Gastroesophageal sphincter (tissue), 4 donors: ENCODE measurements at places on chromosomes 11 and 22. TPM values are rescaled to one million over a fixed set of nuclear protein-coding genes. Genes with fewer than 3 reads are reported as not detected.

Gene MAJIN
- total RNA-seq = not detected

Gene LMNTD2
- total RNA-seq = 1.1 TPM

Gene SLC25A17
- total RNA-seq = 14.8 TPM

Gene VSIG10L2
- not detected for total RNA-seq

Gene MS4A14
- total RNA-seq = 2.4 TPM

Gene MS4A12
- total RNA-seq = not detected

- ATAC-seq = no peak
Measured at GRCh38 chr11:127308291-127308690, 307.7 kb upstream of the KIRREL3 start.

DNA sequence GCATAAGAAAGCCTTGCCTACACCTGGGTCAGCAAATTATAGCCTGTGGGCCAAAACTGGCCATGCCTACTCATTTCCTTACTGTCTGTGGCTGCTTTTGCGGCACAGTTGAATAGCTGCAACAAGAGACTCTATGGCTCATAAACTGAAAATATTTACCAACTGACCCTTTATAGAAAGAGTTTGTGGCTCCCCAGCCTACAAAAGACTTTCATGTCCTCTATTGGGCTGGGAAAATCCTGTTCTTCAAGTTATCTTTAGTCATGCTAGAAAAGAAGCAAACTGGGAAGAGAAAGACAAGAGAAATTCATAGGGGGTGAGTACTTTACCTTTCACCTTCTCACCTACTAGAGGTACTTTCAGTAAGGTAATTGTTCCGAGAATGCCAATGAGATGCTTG lies 175.1 kb downstream of the SWAP70 start:
- no peak for ATAC-seq

GRCh38 chr11:106088896-106089295 lies 11.4 kb downstream of the AASDHPPT start:
- no peak for ATAC-seq

- ATAC-seq = no peak
Measured at GRCh38 chr11:33906484-33907186, 14.8 kb upstream of the LMO2 start.

- ATAC-seq = no peak
Measured at GRCh38 chr22:46974077-46974476, 211.6 kb downstream of the TBC1D22A start.

DNA sequence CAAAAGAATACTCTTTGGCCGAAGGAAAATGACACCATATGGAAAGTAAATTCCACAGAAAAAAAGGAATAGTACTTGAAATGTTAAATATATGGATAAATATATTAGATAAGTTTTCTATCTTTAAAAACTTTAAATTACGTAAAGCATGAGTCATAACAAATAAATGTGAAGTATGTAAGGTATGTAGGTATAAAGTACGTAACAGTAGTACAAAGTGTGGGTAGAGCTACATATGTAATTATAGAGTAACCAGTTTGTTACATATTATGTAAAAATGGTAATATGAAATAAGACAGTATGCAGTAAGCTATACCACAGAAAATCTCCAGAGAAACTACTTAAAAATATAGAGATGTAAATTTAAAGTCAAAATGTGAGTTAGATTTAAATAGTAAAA lies 582.3 kb upstream of the CHORDC1 start:
- no peak for ATAC-seq

GRCh38 chr11:115256397-115257197 lies 247.6 kb downstream of the CADM1 start:
- ATAC-seq = no peak

GRCh38 chr22:45991098-45991497 lies 14.1 kb upstream of the WNT7B start:
- no peak for ATAC-seq

- no peak for ATAC-seq
Measured at GRCh38 chr11:18280438-18281045, 14.5 kb downstream of the SAA1 start.

GRCh38 chr22:38167988-38168407 lies 13.6 kb downstream of the PLA2G6 start:
- ATAC-seq = peak; percentile 18

DNA sequence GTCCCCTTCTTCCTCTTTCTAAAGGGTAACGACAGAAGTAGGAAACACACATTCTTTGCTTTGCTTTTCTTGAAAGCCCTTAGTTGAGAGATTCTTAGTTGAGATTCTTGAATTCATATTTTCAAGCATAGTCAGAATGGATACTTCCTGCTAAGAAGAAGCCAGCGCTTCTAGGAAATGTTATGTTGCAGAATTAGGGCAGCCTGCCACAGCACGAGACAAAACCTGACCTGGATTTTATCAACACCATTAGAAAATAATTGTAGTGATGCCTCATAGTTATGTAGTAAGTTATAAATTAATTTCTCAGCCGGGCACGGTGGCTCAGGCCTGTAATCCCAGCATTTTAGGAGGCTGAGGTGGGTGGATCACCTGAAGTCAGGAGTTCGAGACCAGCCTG lies 37.9 kb upstream of the NUP160 start:
- peak; percentile 58 for ATAC-seq

DNA sequence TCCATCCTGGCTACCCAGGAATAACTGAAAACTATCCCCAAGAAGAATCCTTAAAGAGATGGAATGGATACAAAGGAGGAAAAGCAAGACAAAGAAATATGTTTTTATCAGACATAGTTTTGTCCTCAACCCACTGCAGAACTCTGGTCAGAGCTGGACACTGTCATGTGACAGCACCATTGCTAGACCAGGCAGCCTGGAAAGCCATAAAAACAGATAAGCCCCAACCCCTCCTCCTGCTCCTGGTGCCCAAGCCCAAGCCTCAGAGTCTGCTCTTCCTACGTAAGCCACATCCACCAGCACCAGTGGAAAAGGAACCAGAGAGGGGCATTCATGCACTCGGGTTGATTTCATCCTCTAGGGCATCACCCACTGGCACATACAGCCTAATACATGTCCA lies 116.9 kb downstream of the TRIM29 start:
- no peak for ATAC-seq

- peak; percentile 68 for ATAC-seq
Measured at GRCh38 chr11:11931461-11932055, 76.9 kb downstream of the DKK3 start.

GRCh38 chr11:47784785-47785381 lies 17.7 kb upstream of the FNBP4 start:
- ATAC-seq = no peak

GRCh38 chr22:50672471-50673230 lies at the start of gene SHANK3:
SHANK3 (plus strand) TSS chr22:50672823.
- ATAC-seq = peak; percentile 81

GRCh38 chr22:40325315-40325714 lies 21.0 kb upstream of the ADSL start:
- ATAC-seq = no peak

DNA sequence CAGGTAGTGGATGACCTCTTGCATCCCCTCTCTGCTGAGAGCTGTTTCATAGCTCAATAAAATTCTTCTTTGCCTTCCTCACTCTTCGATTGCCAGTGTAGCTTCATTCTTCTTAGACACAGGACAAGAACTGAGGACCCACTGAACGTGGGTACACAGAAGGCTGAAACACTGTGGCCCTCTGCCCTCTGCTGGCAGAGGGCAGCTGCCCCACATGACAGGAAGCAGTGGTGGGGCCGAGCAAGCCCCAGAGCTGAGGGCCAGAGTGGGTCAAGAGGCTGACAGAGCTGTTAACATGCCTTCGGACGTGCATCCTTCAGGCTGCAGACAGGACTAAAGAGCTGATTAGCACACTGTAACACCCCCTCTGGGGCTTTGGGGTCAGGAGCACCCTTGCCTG lies 15.6 kb downstream of the SMC1B start:
- no peak for ATAC-seq

GRCh38 chr11:12853652-12854296 lies 155.3 kb upstream of the RASSF10 start:
- ATAC-seq = peak; percentile 61

GRCh38 chr11:86637988-86638387 lies 34.4 kb downstream of the ME3 start:
- no peak for ATAC-seq

DNA sequence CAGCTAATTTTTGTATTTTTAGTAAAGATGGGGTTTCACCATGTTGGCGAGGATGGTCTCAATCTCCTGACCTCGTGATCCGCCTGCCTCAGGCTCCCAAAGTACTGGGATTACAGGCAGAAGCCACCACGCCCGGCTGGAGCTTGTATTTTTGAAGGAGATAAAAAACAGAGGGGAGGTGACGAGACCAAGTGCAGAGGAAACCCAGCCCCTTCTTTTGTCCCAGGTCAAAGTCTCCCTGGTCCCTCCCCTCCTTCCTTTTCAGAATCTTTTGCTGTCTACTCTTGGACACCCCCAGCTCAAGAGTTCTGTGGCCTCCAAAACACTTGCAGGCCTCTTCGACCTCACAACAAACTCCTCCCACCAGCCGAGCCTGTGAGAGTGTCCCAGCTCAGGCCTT lies 12.2 kb upstream of the TMEM184B start:
- ATAC-seq = no peak

DNA sequence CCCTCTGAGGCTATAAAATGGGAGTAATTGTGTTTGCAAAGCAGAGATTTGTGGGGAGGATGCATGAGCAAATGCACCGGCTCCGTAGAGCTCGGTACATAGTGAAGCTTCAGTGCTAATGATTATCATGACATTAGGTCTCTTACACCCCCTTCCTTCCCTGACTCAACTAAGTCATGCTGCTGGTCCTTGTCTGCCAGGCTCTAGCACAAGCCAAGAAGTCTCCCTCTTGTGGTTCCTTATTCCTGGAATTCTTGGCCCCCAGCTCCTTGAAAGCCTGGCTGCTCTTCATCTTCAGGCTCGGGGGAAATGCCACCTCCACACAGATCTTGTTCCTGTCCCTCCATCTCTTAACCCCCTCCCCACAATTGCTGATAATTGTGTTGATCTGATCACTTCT lies 45.7 kb upstream of the SYT13 start:
- no peak for ATAC-seq

GRCh38 chr22:33917744-33918406 lies 2.4 kb downstream of the LARGE1 start:
- no peak for ATAC-seq

DNA sequence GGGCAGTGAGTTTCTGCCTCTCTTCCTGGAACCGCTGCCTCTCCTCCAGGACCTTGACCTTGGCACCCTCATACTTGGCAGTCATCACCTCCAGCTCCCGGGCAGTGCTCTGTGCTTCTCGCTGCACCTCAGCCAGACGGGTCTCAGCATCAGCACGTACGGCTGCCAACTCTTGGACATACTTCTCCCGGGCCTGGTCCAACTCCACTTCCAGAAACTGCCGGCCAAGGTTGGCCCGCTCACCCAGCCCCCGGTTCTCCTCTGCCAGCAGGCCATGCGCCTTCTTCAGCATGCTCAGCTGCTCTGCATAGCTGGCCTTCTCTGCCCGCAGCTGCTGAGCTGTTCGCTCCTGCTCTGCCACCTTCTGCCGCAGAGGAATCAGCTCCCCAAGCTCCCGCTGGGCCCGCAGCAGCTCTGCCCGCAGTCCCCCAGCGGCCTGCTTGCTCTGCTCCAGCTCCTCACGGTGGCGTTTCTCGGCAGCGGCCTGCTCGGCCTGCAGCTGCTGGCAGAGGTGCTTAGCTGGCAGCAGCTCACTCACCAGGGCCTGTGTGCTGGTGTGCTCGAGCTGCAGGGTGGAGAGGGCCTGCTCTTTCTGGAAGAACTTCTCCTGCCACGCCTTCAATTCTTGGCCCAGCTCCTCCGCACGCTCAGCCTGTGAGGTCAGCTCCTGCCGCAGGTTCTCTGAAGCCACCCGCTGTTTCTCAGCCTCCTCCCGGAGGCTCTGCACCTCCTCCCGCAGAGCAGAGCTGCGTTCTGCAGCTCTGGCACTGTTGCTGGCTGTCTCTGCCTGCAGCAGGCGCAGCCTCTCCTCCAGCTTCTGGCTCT lies 14.4 kb downstream of the IL18BP start:
- peak; percentile 82 for ATAC-seq

GRCh38 chr22:48827904-48828555 lies 999.6 kb downstream of the BRD1 start:
- no peak for ATAC-seq
